ENCODE measurements at places on chromosomes 12 and 14.

GRCh38 chr12:54593135-54593534 lies 4.7 kb upstream of the PPP1R1A start:
- DNase-seq = no peak

GRCh38 chr12:70719672-70720420 lies 82.6 kb upstream of the PTPRB start:
- DNase-seq = no peak

DNA sequence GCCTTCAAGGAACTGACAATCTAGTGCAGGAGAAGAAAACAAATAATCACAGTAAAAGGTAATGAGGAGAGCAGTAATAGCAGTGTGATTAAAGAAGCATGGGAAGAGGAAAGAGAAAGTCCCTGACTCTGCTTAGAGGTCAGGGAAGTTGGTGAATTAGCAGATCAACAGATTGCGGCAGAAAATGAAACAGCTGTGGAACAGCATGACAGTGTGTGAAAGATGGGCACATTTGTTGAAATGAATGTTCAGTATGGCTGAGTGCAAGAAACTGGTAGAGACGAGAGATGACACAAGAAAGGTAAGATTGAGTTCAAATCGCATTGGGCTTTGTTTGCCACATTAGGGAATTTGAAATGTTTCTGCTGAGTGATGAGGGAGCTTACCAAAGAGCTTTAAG lies 63.7 kb upstream of the RASSF8 start:
- DNase-seq = no peak

DNA sequence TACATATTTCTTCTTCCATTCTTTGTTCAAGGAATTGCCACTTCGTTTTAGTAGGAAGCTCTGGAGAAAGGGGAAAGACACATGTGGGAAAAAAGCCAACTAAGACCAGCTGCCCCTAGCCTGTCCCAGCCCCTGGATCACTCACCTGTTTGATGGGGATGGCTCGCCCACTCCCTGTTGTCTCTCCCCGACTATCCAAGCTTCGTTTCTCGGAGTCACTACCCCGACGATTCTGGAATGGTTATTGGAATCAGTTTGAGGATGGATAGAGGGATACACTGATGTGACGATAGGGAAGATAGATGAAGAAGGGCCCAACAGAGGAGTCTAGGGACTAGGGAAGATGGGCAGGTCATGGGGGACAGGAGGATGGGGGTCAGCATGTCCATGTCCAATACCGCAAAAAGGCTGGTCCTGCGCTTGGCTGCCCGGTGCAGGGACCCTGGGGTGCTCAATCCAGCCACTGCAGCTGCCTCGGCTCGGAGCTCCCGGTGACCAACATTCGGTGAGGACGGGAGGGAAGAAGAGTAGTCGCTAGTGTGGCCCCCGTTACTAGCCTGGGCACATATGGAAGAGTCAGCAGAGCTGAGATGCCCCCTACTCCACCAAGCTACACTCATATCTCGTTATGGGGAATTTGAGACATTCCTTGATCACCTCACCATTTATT lies 7.0 kb downstream of the AGAP2 start:
- DNase-seq = no peak

DNA sequence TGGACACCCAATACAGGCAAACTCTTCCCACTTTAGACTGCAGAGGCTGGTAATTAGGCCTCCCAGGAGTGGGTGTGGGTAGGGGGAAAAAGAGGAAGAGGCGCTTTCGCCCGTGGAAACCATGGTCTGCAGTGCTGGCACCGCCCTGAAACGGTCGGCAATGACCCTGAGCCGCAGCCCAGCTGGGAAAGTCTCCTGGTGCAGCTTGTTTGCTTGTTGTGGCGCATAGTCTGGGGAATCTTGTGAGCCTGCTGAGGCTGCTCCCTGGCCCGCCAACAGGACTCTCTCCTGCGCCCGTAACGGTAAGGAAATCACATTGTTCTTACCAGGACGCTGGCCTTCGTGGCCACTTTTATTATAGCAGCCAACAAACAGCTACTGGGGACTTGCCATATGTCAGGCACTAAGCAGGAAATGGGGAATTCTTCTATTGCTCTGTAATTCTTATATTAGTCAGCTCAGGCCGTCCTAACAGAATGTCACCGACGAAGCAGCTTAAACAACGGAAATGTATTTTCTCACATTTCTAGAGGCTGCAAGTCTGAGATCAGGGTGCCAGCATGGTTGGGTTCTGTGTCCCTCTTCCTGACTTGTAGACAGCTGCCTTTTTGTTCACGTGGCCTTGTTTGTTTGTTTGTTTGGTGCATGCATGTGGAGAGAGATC lies 52.5 kb upstream of the RIN3 start:
- no peak for DNase-seq

DNA sequence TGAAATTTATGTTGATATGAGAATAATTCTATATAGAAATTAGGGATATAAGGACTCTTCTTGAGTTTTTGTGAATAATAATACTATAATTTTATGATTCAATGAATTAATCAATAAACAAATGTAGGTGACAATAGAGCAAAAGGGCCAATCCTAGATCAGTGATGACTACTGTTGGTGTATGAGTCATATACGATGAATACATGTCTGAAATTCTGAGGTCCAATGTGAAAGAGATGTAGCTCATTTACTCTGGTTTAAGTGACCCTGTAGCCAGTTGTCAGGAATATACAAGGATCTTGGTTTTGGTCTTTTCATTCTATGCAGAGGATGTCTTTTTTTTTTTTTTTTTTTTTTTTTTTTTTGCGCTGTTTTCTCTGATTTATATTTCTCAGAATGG lies 72.1 kb upstream of the RTL1 start:
- no peak for DNase-seq

DNA sequence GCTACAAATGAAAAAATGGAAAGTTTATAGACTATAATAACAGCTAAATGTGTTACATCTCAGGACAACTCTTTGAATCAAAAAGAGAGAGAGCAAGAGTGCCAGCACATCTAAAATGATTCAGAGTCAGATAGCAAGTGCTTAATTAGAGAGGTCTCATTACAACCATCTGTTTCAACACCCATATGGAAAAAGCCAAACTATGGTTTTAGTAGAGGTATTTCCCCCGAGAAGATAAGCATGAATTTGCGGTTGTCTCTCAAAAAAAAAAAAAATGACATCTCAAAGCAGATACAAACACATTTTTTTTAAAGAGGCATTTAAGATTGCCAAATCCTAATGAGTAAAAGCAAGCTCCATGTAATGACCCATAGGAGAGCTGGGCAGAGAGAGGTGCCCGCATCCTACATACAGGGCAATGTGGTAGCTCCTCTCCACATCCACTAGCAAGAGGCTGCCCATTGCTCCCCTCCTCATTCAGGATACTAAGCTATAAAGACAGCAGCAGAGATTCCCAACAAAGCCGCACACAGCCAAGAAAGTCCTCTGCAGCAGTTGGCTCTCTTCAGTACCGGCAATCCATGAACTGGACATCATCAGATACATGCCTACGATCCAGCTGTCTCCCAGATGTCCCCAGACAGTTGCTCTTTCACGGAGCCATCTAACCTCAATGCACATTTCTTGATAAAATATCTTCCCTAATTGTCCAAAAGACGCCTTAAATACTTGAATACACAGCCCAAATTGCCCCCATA lies 100.4 kb downstream of the EFCAB11 start:
- no peak for DNase-seq

GRCh38 chr12:124636138-124636978 lies 68.9 kb upstream of the NCOR2 start:
- DNase-seq = peak; percentile 20

- no peak for DNase-seq
Measured at GRCh38 chr12:115163710-115164109, 479.7 kb upstream of the TBX3 start.

- no peak for DNase-seq
Measured at GRCh38 chr14:21097636-21098075, 799 bp downstream of the ZNF219 start.

DNA sequence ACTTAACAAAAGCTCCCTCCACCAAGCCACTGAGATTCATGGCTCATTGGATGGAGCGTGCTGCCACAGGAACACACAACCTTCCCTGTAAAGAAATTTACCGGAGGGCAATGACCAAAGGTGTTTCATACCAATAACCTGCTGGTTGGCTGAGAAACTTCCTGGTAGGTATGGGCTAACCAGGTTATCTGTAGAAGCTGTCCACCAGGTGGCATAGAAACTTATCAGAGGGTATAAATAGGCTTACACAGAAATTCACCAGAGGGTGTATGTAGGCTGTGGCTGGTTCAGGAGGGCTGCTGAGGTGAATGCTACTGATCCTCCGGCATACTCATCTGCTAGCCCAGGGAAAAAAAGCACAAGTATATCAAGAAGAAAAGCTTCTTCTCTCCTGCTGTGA lies 27.1 kb upstream of the MTERF2 start:
- DNase-seq = no peak

DNA sequence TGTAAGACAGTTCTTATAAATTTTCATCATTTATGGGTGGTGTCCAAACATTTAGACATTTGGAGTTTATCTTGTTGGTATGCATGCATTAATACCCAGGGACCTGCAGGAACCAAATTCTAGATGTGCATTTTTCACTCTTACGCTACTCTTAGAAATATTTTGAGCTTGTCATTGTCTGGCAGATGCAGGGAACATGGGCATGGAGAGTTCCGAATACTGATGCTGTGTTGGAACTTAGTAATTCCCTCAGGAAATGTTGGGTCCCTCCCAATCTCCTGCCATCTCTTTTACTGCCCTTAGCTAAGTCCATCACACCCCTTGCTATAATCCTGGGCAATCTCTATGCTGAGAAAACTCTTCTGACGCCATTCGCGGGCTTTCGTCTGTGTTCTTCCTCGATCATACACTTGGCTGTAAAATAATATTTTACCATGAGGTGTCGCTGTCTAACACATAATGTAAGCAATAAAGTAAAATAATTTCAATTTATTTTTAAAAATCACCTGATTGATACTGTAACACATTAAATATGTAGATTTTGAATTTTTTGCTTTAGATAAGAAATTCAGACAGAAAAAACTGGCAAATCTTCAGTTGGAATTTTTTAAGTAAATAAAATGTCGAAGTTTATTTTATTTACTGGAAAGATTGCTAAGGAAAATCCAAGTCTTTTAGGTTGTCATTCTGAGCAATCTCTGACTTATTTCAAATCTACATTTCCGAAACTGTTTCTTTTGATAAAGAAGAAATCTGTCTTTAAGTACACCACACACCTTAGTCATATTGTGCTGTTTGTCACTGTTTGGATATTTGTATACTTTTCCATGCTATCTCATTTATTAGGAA lies 304.1 kb upstream of the SSTR1 start:
- no peak for DNase-seq

- peak; percentile 28 for DNase-seq
Measured at GRCh38 chr14:88005978-88006851, 1.3 kb downstream of the GPR65 start.

- DNase-seq = no peak
Measured at GRCh38 chr12:87846045-87846444, 183.2 kb downstream of the C12orf50 start.

DNA sequence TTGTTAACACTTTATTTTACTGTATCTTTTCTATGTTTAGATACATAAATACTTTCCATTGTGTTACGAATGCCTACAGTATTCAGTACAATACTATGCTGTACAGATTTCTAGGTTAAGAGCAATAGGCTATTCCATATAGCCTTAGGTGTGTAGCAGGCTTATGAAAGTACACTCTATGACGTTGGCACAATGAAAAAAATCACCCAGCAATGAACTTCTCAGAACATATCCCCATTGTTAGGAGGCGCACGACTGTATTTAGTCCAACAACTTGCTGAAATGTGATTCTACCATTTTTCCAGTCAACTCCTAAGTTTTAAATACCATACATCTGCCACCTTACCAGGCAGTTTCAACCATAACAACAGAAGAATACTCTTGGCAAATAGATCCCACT lies 1.8 kb downstream of the PARP11 start:
- no peak for DNase-seq

DNA sequence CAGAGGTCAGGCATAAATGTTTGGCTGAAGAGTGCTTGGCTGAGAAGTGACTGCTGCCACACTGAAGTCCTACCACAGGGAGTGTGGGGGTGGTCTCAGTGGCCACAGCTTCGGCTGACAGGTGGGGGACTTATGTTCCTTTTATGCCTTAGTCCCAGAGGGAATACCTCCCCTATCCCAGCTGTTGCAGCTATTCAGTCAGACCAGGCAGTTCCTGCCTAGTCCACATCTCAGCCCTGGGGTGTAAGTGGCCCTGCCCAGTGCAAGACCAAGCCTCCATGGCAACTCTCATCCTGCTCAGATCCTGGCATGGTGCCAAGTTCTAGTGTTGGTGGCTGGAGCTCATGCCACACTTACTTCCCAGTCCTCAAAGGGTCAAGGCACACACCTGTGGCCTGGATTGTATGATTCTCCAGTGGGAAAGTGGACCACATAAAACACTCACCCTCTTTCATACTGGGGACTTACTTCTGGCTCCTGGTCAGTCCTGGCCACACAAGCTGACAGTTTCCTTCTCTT lies 161.3 kb upstream of the CAND1 start:
- DNase-seq = no peak

- no peak for DNase-seq
Measured at GRCh38 chr14:33081259-33081658, 142.6 kb downstream of the NPAS3 start.

GRCh38 chr14:34195964-34196363 lies 245.1 kb upstream of the EGLN3 start:
- DNase-seq = no peak

- no peak for DNase-seq
Measured at GRCh38 chr12:104669089-104669721, 212.5 kb downstream of the CHST11 start.

- no peak for DNase-seq
Measured at GRCh38 chr14:78790271-78790670, 620.1 kb downstream of the NRXN3 start.

DNA sequence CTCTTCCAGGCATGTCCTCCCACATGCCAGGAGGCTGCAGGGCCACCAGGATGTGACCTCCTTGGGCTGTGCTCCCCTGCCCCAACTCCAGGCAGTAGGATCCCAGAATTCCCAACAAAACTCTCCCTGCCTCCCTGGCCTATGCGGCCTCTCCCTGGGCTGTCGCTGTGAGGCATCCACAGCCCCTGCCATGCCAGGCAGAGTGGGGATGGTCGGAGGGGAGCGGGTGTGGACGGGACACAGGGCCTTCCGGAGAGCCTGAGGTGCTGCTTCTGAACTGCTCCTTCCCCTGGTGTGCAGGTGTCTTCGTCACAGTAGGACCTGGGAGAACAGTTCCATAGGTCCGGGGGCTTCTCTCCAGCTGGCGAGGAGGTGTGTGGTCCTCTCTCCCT lies 18.3 kb downstream of the GPR132 start:
- DNase-seq = no peak

All from stimulated activated CD4-positive, alpha-beta T cell treated with anti-CD3 and anti-CD28 coated beads, TNF-alpha, amount 100 ng/mL, for 1 hour (primary cell).